ENCODE measurements at places on chromosomes 16 and 17.

DNA sequence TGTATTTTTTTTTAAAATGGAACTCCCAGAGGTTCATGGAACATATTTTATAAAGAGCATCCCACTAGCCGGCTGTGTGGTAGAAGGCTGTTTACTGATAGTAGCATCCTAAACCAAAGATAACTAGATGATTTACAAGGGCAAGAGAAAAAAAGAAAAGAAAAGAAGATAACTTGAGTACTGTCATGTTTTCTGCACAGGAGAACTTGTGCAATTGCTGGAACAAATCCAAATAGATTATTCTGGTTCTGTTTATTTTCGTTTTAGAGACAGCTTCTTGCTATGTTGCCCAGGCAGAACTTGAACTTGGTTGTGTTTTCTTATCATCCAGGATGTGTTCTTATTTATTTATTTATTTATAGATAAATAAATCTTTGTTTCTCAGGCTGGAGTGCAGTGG lies 20.9 kb upstream of the PPM1D start:
- no peak for DNase-seq

DNA sequence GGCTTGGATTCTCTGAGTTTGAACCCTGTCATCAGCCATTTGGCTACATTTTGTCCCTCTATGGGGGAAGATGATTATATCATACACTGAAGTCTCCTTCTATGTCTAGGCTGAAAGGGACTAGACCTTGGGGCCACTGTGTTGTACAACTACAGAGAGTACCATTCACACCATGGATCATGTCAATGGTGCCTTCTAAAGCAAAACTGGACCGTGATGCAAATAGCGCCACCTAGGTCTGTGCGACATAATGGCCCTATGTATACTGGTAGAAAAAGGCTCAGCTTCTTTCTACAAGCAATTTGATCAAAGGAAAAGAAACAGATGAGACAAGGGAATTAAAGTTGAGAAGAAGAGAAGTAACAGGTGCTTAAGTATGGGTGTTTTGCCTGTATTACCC lies 100.7 kb downstream of the LYRM1 start:
- no peak for DNase-seq

- DNase-seq: no peak
Measured at GRCh38 chr17:34865716-34866115, 95.5 kb downstream of the CCT6B start.

DNA sequence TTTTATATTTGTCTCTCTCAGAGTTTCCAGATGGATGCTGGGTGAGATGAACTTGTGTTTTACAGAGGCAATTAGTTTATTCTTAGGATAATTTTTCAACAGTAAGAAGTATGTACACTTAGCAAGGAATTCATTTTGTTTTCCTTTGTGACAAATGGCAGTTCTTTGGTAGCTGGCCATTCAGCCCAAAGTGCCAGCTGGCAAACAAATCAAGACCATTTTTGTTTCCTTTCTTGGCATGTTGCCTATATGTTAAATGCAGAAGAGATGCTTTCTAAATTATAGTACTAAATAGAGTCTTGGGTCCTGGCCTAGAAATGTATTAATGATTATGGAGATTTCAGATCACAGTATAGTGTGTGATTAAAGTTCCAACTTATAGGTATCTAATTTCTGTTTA lies 337.1 kb downstream of the CNTNAP4 start:
- DNase-seq: no peak

DNA sequence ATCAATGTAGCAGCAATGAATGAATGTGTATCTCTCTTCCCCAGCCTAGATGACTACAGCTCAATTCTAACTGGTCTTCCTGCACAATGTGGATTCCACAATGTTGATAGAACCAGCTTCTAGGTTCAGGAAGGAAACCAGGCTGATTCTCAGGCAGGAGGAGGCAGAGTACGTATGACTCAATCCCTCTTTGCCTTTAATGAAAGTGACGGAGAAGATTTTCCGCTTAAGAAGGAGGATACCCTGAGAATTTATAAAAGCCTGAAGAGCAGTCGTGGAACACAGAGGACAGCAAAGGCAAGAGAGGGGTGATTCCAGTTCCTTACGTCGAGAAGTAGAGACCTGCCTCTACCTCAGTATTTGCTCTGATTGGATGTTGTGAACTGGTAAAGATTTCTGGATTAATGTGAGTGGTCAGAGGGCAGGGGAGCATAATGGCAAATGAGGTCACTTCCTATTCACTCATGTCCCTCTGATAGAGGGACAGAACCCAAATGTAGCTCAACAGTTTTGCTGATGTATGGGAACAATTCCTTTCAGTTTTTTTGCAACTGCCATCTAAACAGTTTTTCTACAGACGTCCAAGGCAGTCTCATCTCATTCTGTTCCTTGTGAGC lies 15.0 kb upstream of the SLC16A11 start:
- DNase-seq: no peak

DNA sequence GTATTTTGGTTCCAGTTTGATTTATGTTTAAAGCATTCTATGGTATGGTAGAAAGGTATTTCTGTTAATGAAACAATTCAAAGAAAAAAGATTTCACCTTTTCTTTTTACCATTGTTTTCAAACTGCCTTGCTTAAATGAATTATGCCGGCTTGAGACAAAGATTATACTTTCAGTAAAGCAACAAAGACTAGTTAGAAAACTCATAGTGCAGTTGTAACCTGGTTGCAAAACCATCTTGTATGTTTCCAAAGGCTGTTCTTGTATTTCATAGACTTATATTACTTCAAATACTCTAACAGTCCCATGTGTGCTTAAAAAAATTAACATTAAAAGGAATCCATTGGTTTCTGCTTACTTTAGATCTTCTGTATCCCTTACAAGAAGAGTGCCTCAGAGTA lies 118.5 kb upstream of the NACA2 start:
- DNase-seq: no peak

DNA sequence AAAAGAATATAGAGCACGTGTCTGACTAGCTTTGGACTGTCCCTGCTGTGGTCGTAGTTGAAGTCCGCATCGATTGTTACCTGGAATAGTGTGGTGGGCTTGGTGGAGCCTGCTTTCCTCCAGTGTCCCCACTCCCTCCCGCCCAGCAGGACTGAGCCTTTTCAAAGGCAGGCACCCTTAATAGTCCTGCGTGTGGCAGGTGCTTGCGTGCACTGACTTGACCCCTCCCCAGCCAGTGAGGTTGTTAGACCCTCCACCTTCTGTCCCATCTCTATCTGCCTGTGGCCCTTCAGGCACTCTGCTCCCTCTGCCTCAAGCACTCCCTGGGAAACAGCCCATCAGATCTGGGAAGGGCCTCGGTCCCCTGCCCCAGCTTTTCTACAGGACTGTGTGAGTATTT lies 36.6 kb downstream of the TMEM11 start:
- no peak for DNase-seq

GRCh38 chr16:52526830-52527229 lies 20.1 kb downstream of the TOX3 start:
- DNase-seq: no peak

GRCh38 chr16:4860727-4861342 lies 13.6 kb downstream of the UBN1 start:
- DNase-seq: no peak

GRCh38 chr17:65552214-65552613 lies 9.2 kb downstream of the AXIN2 start:
- no peak for DNase-seq

GRCh38 chr17:16287563-16288027 lies 65.7 kb downstream of the CENPV start:
- DNase-seq: peak; percentile 35
